ENCODE measurements at places on chromosomes 1 and 21. TPM values are rescaled to one million over a fixed set of nuclear protein-coding genes. Genes with fewer than 3 reads are reported as not detected.

Gene RPE65
- total RNA-seq: not detected

Gene GUCA2B
- not detected for total RNA-seq

Gene C1QTNF12
- total RNA-seq: 1.7 TPM

Gene SLC45A3
- total RNA-seq: 5.7 TPM

Gene PDC
- not detected for total RNA-seq

Gene TARBP1
- 11.1 TPM for total RNA-seq

Gene FNDC5
- 0.32 TPM for total RNA-seq

Gene FAM3B
- total RNA-seq: not detected

Gene TTLL10
- not detected for total RNA-seq

Gene DDR2
- 0.38 TPM for total RNA-seq

Gene KRTAP8-1
- total RNA-seq: not detected

Gene KRTAP12-2
- total RNA-seq: not detected

Gene KDF1
- total RNA-seq: 0.12 TPM

Gene SPRR2A
- not detected for total RNA-seq

Gene FALEC
- not detected for total RNA-seq

Gene RGS16
- total RNA-seq: 0.30 TPM

Gene GJA9
- total RNA-seq: 0.07 TPM

Gene SPRR2F
- total RNA-seq: not detected

Gene CFAP57
- total RNA-seq: 0.49 TPM

Gene TMIGD3
- not detected for total RNA-seq

Gene ZRANB2
- 27.0 TPM for total RNA-seq

Gene CELSR2
- 5.1 TPM for total RNA-seq

Gene ATAD3C
- not detected for total RNA-seq

Gene TNFSF18
- not detected for total RNA-seq

Gene DCST1
- not detected for total RNA-seq

Gene DNASE2B
- not detected for total RNA-seq

Gene CAPZA1
- 56.1 TPM for total RNA-seq

Gene PAQR6
- total RNA-seq: 2.4 TPM

Gene RGS18
- not detected for total RNA-seq

Gene SLC26A9
- total RNA-seq: 0.10 TPM

Gene DIO1
- total RNA-seq: not detected

Gene SH2D2A
- total RNA-seq: 3.9 TPM
